ENCODE measurements at places on chromosomes 16 and 17. TPM values are rescaled to one million over a fixed set of nuclear protein-coding genes. Genes with fewer than 3 reads are reported as not detected.

DNA sequence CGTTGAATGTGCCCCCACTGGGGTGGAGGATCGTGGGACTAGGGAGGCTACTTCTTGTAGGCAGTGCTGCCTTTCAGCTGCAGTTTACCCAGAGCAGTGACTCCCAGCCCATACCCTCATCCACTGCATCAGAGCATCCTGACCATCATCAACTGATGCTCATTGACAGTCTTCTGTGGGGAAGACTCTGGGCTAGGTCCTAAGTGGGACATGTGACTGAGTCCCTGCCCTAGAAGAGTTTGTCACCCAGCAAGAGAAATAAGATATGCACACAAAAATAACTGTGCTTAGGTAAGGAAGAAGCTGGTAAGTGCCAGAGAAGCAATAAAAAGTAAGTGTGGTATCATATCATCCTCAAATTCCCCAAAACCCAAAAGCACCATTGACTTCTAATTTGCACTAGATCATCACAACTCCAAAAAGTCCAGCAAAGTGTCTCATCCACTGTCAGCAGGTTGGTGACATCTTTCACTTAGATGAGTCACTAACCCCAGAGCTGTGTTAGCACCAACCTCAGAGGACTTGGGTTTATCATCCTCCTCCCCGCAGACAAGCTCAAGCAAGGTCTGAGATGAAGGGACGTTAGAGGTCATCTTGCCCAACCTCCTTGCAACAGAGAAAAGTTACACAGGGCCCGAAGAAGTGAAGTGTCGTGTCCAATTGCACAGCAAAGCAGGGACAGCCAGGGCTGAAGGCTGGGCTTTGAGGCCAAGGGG is 99.0 kb downstream of the CCDC182 start:
- H3K4me3 ChIP-seq: no peak overlapping the region
- H3K27ac ChIP-seq: peak overlapping the region; percentile 35
- peaks cover 3% of the 10 kb centered on the region for H3K36me3 ChIP-seq
- peak; percentile 43 for DNase-seq
- H3K27me3 ChIP-seq: no peaks in the 10 kb centered on the region

DNA sequence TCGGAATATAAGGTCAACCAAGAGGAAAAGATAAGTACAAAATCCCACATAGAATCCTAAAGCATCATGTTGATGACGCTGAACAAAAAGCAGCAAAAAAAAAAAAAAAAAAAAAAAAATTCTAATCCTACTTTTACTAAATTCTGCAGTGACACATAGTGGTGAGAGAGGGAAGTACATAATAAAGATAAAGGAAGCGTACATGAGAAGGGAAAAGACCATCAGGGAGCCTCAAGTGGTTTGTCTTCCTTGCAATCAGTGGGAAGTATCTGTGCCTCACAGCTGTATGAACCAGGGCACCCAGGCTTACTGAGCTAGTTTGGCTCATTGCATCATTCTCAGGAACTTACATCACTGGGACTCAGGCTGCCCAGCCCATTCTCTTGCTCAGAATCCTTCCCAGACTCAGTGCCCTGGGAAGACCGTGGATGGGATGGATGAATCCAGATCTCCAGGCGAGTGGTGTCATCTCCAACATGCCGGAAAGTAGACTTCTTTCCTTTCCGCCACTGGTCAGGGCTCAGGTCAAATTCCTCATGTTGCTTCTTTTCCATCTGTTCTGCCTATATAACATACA is 21.2 kb downstream of the SMG6 start:
- H3K4me1 ChIP-seq: peaks cover 12% of the 10 kb centered on the region
- H3K36me3 ChIP-seq: peaks cover 33% of the 10 kb centered on the region
- no peaks in the 10 kb centered on the region for H3K27me3 ChIP-seq
- peak overlapping the region; percentile 33 for H3K27ac ChIP-seq

GRCh38 chr16:69393898-69394849 is 8.4 kb upstream of the TERF2 start:
- no peak overlapping the region for H3K27ac ChIP-seq
- H3K4me3 ChIP-seq: no peak overlapping the region
- no peak for DNase-seq
- H3K36me3 ChIP-seq: no peaks in the 10 kb centered on the region
- peaks cover 2% of the 10 kb centered on the region for H3K27me3 ChIP-seq

DNA sequence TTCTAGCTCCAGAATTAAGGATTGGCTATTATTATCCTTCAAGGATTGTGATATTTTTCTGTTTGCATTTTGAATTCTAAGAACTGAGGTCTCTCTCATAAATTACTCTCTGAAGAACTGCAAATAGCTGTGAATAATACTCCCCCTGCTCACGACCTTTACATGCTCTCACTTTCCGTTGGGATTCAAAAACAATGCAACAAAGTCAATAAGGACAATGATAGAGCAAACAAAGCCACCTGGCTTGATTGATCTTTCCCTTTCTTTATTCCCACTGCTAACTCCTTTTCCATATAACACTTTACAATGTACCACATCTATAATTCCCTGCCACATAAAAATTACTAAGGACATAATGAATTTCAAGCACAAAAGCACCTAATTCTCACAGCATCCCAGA is 523.0 kb upstream of the CA10 start:
- H3K4me1 ChIP-seq: no peaks in the 10 kb centered on the region
- H3K27me3 ChIP-seq: no peaks in the 10 kb centered on the region
- no peak for DNase-seq
- no peak overlapping the region for H3K4me3 ChIP-seq
- H3K36me3 ChIP-seq: peaks cover 3% of the 10 kb centered on the region

The PLXDC1 gene
- total RNA-seq: 1.2 TPM
